ENCODE measurements at places on chromosomes 7 and 10.

GRCh38 chr7:90192876-90193750, 18.4 kb upstream of the STEAP2 start:
- no peak for DNase-seq

DNA sequence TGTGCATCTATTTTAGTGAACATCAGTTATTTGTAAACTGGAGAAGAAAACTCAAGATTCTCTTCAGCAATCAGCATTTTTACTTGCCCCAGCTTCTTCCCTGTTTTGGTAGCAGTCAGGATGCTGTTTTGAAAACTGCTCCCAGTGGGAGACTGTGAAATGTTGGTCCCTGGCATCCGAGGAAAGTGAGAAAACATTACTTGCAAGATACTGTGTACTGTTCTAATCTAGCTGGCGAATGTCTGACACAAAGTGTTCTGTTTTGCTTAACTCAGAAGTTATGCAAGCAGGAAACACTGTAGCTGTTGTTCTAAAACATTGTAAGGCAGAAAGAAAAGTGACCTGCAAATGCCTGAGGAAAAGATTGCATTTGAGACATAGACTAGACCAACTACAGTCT, 171.8 kb upstream of the POM121L12 start:
- DNase-seq, result no peak

DNA sequence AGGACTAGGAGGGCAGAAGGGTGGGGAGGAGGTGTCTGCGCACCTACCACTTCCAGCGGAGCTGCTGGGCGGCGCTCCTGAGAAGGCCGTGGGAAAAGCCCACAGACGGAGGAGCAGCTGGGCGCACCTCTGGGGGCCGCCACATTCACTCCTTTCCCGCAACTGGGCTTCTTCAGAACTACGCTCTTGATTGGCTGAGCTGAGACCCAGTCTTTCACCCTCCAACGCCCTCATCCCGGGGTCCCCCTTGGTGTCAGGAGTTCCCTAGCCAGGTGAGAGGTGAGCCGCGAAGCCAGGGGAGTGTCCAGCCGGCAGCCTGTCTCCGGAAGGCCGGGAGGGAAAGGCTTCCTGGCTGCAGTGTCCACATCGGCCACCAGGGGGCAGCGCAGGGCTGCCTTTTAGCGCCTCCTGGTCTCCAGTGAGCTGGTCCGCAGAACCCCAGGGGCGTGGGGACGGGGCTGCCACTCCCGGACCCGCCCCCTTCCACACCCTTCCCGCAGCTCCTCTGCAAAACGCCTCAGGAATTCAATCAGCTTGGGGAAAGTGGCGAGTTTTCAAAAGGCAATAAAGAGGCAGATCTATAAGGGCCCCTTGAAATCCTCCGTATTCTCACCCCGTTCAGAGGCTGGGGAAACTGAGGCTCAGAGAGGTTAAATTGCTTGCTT, 98.8 kb downstream of the CHST15 start:
- DNase-seq, result peak; percentile 82

- DNase-seq, result peak; percentile 76
These were observed 1.2 kb upstream of the ZMIZ1 start for GRCh38 chr10:79067241-79068202.

- no peak for DNase-seq
These were observed 80.0 kb upstream of the FEZF1 start for GRCh38 chr7:122384528-122384927.

DNA sequence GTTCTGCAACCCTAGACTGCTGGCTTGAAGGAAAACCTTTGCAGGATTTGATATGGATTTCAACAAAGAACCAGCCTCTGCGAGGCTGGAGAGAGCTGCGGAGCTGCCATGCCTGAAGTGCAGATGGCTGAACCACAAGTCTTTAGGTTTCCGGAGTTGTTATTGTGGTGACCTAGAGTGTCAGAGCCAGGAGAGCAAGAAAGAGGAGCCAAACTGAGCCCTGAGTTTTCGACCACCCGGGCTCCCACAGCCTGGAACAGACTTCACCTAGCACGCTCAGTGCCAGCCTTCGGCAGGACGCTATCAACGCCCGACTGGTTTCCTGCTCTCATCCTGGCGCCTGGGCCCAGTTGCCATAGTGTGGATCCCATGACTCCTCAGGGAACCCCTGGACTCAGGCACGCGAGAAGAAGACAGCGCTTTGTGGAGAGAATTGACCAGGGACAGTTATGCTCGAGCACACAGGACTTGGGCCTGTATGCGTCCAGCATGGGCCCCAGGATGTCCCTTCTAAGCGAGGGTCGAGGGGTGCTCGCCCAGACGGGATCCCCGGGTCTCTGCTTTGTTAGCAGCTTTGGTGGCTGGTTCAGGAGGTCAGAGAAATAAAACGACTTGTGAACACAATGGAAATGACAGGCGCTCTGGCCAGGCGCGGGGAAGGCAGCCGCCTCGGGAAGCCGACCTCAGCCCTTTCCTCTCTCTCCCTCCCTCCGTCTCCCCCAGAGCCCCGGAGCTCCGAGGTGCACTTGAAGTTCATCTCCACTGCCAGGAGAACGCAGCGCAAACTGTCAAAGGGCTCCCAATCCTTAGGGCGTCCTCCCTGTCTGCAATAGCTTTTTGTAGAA, 1.8 kb upstream of the GAD2 start:
- DNase-seq, result no peak

DNA sequence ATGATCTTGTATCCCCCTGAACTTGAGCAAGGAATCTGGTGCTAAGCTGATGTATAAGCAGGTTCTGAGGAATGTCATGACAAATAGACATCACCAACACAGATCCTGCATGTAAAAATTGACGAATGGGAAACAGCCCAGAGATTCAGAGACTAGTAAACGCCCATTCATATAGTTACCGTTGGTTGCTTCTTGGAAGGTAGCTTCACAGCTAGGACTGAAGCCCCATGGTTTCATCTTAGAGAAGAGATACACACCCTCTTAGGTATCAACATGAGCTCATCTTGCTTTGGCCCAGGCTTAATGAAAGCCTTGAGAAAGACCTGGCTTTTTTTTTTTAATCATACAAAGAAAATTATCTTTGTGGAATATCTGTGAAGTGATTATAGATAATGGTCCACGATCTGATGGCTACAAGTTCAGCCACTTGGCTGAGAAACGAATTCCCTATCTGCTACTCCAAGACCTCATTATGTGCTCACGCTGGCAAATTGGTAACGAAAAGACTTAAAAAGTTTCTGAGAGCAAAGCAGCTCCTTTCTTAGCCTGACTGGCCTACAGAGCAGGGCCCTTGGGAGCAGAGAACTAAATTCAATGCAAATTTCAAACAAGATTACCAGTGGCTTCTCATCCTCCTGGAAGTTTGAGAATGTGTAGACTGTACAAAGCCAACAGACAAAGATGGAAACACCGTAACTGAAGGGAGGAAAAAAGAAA, 181.1 kb downstream of the NRP1 start:
- DNase-seq, result no peak

- DNase-seq, result no peak
These were observed 58.5 kb downstream of the RASGEF1A start for GRCh38 chr10:43208147-43209073.
